ENCODE measurements at places on chromosomes 5 and 9.

DNA sequence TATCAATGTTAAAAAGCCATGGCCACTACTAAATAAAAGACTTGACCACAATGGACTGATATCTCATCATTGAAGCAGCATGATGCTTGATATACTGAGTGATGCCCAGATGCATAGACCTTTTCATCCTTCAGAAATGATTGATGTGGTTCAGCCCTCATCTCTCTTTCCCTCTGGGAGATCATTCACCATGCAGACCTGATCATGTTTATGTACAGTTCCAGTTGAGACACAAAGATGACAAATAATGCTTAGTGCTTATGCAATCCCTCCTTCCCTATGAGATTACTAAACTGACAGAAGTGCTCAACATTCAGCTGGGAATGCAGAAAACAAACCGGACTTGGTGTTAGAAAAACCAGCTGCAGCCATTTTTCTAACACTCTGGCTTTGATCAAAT is 91.9 kb upstream of the TLR4 start:
- no peak for DNase-seq

DNA sequence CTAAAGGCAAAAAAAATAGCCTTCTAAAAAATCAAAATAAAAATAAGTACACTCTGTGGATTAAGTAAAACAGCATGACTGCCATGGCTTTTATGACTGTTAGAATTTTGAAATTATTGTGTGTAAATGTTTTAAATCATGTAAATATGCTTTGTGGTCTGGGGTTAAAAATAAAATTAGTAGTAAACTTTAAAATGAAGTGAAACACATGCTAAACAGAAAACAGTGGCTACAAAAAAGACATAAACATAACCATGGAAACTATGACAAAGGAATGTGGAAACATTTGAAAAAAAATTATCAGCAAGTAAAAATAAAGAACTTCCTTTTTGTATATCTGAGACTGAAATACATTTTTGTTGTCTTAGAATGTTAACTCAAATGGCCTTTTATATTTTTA is 134.5 kb upstream of the SPEF2 start:
- peak; percentile 24 for DNase-seq

DNA sequence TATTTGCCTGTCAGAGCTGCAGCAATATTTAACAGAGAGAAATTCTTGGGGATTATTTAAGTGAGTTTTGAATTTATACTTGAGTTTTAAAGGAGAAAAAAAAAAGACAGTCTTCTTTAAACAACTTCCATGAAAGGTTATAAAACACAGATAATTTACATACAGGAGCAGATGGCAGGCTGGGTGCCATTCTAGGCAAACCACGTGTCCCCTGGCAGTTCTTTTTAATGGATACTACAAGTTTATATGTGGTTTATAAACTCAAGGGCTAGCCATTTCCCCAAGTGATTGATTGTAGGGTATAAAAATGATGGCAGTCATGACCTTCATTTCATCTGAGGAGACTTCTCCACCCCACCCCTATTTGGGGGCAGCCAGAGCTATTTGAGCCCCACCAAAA is 166.6 kb downstream of the FSTL4 start:
- DNase-seq: no peak

DNA sequence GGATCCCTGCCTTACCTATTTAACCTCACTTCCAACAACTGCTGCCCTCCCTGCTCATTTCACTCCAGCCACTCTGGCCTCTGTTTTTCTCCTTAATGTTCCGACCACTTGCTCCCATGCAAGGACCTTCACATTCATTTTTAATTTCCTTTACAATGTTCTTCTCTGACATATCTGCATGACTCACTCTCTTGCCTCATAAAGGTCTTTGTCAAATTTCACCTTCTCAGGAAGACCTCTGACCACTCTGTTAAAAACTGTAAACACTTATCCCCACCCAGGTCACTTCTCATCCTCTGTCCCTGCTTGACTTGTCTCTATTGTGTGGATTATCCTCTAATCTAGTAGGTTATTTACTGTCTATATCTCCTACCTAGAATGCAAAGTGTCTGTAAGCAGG is 751.2 kb downstream of the BRINP1 start:
- DNase-seq: peak; percentile 37

- DNase-seq: peak; percentile 75
Observed at GRCh38 chr5:32805971-32806638, 95.0 kb downstream of the NPR3 start.

- no peak for DNase-seq
Observed at GRCh38 chr5:75610201-75610600, 1.1 kb upstream of the ANKDD1B start.

- DNase-seq: no peak
Observed at GRCh38 chr5:58108511-58108910, 351.4 kb downstream of the PLK2 start.

DNA sequence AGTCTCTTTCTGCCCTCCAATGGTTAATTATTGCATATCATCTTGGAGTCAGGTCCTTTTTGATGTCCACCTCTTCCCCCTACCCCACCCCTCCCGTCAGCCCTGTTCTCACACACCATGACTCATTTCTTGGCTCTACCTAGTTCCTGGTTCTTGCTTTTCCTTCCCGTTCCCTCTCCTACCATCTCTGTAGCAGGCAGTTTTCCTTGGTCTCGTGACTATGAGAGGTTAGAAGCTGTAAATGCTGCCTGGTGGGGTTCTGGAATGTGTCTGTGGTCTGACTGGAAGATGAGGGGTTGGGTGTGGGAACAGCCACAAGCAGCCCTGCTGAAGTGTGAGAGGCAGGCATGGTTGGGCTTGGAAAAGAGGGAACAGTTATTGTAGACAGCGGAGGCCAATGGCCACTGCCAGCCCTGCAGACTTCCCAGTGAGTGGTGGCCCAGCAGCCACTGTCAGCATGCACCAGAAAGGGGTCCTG is 18.2 kb downstream of the SLC22A5 start:
- peak; percentile 100 for DNase-seq

- DNase-seq: no peak
Observed at GRCh38 chr9:89756891-89757537, 152.2 kb downstream of the GADD45G start.

GRCh38 chr5:142192286-142193113 is 83.9 kb downstream of the NDFIP1 start:
- no peak for DNase-seq

DNA sequence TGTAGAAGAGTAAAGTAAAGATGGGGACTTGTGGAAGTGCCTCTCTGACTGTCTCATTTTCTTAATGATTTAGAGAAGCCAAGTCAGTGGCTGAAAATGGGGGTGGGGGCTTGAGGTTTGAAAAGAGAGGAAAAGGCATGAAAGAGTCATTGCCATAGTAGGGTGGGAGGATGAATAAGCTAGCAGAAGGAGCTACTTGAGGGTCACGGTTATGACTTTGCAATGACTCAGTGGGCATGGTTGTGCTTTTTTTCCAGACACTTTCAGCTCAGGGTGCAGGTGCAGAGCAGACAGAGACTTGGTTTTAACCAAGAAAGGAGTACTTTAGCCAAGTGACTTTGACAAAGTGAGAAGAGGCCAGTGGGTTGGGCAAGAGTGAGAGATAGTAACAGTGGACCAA is 117.8 kb downstream of the PTTG1 start:
- no peak for DNase-seq

DNA sequence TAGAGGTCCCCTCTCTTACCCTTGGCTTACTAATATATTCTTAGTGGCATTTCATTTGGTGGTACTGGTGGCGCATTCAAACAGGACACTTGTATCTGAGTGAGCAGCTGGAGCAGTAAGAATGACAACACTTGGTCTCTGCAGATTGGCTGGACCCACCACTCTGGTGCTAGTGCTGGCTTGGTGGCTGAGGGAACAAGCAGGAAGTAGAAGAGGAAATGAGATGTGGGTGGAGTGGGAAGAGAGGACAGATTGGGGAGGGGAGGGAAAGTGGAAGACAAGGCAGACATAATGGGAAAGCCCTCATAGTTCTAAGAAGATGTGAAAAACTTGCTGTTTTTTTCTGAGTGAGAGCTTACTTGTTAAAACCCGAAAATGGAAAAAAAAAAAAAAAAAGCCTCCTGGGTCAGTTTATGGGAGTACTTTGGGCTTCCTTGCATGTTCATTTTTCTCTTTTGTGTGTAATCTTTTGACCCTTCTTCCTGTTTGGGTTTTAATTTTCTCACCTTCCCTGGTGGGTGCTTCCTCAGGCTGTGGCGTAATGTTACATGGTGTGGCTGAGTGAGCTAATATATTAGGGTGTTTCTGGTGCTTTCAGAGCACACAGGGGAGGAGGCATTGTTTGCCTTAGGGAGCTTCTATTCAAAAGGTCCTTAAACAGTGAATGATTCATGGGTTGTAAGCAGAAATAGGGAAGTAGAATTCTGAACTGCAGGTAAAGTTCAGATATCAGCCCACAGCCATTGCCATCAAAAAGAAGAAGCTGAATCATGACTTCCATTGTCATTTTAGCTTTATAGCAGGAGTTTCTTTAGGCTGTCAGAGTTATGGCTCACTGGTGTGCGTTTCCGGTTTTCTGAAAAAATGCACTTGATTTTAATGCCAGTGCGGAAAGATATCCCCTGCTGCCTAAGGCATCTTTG is 52.3 kb downstream of the TLE4 start:
- no peak for DNase-seq

- DNase-seq: no peak
Observed at GRCh38 chr9:35364817-35365585, 124.9 kb upstream of the RUSC2 start.

DNA sequence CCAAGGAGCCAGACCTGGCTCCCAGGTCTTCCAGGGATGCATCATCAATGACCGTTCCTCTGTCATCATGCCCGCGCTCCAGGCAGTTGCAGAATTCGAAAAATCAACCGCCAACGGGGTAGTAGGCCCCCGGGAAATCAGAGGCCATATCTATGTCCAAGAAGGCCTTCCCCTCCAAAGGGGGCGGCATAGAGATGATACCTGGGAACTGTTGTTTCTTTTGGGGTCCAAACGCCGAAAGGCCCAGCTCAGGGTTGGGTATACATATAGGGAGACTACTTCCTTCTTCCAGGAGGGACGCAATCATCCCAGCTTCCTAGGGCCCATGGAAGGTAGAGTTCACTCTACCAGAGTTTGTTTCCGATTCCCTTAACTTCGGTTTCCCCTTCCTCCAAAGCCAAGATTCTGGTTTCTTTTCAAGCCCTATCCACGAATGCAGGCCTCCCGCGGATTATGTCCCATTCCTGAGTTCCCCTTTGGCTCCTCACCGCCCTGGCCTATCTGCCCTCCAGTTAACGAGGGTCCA is 754 bp downstream of the DCAF12 start:
- DNase-seq: no peak

DNA sequence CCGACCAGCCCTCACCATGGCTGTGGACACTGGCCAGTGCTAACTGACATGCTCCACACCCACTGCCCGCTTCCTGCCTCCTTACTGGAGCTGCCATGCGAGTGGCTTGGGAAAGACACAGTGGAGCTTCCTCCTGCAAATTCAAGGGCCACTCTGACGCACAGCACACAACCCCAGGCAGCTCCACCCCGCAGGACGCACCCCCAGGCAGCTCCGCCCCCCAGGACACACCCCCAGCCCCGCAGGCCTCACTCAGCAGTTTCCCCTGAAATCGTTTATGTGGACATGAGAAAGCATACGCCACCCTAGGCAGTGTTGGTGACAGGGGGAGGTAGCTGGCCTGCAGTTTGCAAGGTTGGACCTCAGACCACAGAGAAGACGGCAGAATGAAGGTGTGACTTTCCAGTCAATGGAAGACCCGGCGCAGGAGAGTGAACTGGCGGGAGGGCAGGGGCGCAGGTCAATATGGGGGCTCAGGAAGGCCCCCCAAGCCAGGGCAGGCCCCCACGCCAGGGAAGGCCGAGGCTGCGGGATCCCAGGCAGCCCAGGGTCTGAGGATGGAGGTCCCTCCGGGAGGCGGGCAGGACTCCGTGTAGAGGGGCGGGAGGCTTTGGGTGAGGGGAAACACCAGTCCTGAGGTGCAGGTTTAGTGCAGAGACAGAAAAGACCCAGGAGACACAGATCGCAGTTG is 21.6 kb downstream of the LPCAT1 start:
- no peak for DNase-seq

- no peak for DNase-seq
Observed at GRCh38 chr9:79684059-79684458, 112.3 kb downstream of the TLE4 start.

- no peak for DNase-seq
Observed at GRCh38 chr5:31859096-31859495, 220.2 kb downstream of the PDZD2 start.

GRCh38 chr5:145738227-145738626 is 96.9 kb downstream of the PRELID2 start:
- no peak for DNase-seq

GRCh38 chr5:171845857-171846256 is 60.2 kb downstream of the SMIM23 start:
- DNase-seq: no peak

DNA sequence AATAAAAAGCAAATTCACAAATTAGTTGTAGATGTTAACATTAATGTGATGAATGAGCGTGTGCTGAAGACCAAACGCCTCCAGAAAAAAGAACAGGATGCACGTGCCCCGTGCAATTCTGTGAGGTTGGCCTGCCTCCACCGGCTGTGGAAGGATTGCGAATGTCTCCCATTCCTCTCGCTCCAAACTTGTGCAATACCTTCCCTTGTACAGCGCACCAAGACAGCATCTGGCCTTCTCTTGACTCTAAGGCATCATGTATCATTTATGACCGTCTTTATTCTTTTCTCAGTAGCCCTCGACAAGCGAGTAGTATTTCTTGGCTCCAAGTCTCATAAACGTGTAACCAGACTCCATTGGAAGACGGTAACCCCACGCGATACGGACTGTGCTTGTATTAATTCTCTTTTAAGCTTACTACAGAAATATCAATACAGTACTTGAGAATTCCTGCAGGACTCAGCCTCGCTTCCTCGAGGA is 1.5 kb upstream of the TESK1 start:
- peak; percentile 93 for DNase-seq

DNA sequence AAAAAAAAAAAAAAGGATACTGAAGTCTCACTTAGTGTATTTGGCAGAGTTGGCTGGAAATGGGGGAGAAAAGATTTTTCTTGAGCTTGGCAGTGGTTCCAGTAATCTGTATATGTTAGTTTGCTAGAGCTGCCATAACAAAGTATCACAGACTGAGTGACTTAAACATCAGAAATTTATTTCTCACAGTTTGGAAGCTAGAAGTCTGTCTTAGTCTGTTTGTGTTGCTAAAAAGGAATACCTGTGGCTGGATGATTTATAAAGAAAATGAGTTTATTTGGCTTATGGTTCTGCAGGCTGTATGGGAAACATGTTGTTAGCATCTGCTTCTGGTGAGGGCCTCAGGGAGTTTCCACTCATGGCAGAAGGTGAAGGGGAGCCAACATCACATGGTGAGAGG is 89.6 kb upstream of the CEP78 start:
- DNase-seq: peak; percentile 14

Measured in amniotic epithelial cell (primary cell).